ENCODE measurements at places on chromosomes 7 and 10.
A peak's percentile ranks its signal among the peaks of the same experiment; 100 is the strongest.

DNA sequence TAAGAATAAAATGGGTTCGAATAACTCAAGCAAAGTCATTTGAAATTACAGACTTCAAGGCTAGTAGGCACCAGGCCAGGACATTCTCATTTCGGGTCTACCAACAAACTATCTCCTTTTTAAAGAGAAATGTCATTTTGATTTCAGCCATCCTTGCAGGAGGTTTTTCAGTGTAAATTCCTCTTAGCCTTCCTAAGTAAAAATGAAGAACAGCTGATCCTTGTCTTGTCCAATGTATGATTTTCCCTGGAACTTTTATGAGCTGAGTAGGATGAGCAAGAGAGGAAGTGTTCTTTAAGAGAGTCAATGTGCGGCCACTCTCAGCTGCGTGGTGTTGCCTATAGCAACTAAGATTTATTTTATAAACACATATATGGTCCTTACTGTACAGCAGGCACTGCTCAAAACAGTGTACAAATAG, 110.1 kb downstream of the PLCE1 start:
- DNase-seq: no peak

DNA sequence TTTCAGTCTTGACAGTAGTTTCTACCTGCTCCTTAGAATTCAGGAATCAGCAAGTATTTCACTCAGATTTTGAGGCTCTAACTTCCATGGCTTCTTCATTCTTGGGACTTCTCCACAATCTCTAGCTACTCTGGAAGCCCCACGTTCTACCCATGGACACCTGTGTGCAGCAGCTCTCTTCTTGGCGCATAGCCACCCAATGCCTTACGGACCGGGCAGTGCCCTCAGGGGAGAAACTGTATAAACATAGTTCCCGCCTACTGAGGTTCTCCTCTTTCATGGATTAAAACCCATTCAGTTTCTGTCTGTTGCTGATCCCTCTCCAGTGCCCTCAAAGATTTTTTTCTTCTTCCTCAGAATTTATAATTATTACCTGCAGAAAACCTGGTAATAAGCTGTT, 177.1 kb downstream of the SORCS1 start:
- no peak for DNase-seq

DNA sequence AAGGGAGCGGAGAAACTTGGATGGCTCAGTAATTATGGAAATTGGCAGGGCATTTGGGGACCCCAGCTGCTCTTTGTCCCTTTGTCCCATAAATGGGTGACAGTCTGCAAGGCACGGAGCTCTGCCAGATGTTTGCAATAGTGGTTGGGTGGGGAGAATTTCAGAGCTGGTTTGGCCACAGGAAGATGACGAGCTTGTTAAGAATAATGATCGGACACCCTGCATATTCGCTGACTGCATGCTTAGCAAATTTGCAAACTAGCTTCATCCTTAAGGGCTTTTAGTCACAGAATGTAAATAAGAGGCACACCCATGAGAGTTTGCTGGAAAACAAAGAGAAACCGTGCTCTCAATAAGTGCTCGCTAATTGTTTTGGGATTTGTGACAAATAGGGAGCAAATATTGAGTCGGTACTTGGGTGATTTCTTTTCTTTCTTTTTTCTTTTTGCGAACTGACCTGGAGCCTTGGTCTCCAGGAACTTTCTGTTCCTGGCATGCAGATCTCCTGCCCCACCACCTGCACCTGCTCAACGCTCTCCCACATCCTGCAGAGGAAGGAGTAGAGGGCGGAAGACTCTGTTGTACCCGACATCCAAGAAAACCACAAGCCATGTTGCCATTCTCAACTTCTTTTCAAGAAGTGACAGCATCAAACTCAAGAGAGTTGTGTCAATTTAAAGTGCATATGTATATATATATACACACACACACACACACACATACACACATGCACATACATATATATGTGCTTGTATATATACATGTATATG, 238.9 kb downstream of the CAMK1D start:
- DNase-seq: no peak

GRCh38 chr7:129074361-129074871, 19.5 kb upstream of the TNPO3 start:
- DNase-seq: no peak

GRCh38 chr10:87930934-87931835, 67.8 kb downstream of the PTEN start:
- no peak for DNase-seq

- DNase-seq: no peak
These were observed 39.5 kb downstream of the AGK start for GRCh38 chr7:141590666-141591065.

DNA sequence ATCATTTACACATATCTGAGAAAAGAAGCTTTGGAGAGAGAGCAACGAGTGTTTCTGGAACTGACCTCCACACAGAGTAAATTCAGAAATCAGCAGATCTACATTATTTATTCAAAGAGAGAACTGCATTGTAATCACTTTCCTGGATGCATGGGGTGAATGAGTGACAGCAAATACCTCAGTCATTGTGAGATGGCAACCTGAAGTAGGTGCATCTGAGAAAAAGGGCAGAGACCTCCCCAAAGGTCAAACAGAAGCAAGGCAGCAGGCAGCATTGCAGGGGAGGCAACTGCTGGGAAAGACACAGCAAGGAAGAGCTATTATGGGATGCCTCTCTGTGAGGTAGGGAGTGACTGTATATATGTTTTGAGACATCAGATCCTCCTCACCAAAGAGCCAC, 26.5 kb upstream of the SMIM30 start:
- DNase-seq: no peak

GRCh38 chr7:42522227-42522991, 285.4 kb upstream of the GLI3 start:
- DNase-seq: no peak

GRCh38 chr7:84190016-84190705, 4.4 kb downstream of the SEMA3A start:
- no peak for DNase-seq

- no peak for DNase-seq
These were observed 118.0 kb downstream of the BUB3 start for GRCh38 chr10:123272171-123272570.

DNA sequence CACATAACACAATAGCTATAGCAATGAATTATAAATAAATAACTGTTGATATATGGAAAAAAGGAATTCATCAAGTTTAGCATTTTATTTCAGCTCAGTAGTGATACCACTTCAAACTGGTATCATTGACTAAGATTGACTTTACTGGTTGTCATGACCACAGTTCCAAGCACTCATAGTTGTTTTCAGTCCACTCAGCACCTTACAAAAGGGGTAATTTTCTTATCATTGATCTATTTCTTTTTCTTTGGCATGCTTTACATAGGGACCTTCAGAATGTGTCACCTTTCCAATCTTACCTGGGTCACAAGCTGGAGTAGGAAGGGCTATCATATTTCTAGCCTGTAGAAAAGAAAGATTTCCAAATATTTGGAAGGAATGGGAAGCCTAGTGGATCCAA, 275.5 kb upstream of the TMEM229A start:
- DNase-seq: no peak

GRCh38 chr7:132131196-132131595, 445.1 kb downstream of the PLXNA4 start:
- no peak for DNase-seq

GRCh38 chr7:20786049-20786412, 655 bp downstream of the SP8 start:
- DNase-seq: no peak

- DNase-seq: no peak
These were observed 64.5 kb downstream of the PDIA4 start for GRCh38 chr7:148963583-148964482.

- DNase-seq: no peak
These were observed 64.5 kb upstream of the PODXL start for GRCh38 chr7:131620673-131621609.

- DNase-seq: no peak
These were observed 427.8 kb upstream of the NPVF start for GRCh38 chr7:25656071-25656470.

DNA sequence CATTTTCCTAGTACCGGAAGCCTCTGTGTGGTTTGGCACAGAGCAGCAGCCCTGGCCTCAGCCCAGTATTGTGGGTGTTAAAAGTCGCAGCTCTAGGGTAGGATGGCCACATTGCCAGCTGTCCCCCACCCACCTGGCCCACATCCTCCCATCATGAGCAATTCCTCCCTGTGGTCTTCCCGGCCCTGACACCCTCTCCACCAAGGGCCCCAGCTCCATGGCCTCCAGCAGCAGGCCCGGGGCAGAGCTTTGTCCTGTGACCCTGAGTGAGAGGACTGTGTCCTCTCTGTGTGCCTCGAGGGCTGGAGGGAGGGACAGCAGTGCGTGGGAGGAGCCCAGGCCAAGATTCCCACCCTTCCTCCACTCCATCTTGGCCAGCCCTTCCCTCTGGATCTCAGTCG, 93.7 kb downstream of the MYL10 start:
- no peak for DNase-seq

GRCh38 chr7:151925446-151926335, 30.6 kb upstream of the GALNTL5 start:
- no peak for DNase-seq

DNA sequence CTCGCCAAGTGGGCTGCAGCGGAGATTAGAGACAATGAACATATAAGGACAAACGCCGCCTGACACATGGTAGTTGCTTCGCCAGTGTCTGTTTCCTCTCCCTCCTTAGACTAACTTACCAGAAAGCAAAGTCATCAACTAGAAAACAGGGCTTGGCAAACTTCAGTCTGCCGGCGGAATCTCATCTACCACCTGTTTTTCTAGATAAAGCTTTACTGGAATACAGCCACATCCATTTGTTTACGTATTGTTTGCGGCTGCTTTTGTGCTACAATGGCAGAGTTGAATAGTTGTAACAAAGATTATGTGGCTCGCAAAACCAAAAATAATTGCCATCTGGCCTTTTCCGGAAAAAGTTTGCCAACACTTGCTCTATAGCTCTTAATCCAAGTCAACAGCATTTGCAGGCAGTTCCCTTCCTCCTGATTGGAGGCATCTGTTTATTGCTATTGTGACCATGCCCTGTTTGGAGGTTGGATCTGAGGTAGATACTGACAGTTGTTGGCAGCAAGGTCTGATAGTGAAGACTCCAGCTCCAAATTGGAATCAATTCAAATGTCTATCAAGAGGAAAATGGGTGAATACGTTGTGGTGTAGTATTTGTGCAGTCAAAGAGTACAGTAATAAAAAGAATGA, 260.6 kb downstream of the POU6F2 start:
- DNase-seq: no peak

DNA sequence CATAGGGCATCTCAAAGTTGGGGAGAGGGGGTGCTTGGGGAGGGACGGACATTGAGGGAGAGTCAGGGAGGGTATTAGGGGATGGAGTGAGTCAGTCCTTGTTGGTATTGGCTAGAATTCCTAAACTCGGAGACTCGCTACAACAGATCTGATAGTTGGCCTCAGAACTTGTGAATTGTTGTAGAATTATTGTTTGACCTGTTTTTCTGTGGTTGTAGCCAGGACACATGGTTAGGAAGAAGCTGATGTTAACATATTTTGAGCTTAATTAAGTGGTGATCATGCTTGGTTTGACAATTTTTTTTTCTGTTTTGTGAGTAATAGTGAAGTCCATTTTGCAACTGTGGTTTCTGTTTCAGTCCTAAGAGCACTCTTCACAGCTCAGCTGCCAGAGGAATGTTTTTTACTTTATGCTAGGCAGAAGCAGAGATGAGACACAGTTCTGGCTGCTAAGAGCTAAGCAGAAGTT, 1190.3 kb upstream of the C7orf33 start:
- no peak for DNase-seq

GRCh38 chr7:11281953-11282352, 308.3 kb downstream of the PHF14 start:
- no peak for DNase-seq

DNA sequence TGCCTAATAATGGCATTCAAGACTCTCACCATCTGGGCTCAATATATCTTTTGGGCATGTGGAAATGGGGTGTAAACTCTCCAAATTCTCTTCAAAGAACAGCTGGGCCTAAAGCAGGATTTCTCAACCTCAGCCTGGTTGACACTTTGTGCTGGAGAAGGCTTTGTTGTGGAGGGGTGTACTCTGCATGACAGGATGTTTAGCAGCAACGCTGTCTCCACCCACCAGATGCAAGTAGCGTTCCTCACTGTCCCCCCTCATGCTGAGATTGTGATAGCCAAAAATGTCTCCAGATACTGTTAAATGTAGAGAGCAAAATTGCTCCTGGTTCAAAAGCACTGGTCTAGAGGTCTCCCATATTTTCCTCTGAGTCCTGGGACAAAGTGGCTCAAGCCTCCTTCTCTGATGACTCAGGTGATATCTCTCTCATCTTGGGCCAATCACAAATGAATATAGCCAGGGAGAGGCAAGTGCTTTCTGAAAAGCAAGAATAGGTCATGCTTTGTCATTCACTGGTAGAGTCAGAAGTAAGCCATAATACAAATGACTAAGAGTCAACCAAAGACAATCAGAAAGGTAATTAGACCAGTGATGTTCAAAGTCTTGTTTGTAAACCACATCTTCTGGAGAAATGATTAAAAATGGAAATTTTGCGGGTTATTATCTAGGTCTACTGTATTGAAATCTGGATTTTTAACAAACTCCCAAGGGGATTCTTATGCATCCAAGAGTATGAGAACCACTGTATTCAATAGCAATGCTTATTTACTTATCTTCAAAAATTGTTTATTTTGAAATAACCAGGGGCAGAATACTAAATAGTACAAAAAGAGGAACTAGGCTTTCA, 330.8 kb downstream of the PTEN start:
- DNase-seq: no peak

DNA sequence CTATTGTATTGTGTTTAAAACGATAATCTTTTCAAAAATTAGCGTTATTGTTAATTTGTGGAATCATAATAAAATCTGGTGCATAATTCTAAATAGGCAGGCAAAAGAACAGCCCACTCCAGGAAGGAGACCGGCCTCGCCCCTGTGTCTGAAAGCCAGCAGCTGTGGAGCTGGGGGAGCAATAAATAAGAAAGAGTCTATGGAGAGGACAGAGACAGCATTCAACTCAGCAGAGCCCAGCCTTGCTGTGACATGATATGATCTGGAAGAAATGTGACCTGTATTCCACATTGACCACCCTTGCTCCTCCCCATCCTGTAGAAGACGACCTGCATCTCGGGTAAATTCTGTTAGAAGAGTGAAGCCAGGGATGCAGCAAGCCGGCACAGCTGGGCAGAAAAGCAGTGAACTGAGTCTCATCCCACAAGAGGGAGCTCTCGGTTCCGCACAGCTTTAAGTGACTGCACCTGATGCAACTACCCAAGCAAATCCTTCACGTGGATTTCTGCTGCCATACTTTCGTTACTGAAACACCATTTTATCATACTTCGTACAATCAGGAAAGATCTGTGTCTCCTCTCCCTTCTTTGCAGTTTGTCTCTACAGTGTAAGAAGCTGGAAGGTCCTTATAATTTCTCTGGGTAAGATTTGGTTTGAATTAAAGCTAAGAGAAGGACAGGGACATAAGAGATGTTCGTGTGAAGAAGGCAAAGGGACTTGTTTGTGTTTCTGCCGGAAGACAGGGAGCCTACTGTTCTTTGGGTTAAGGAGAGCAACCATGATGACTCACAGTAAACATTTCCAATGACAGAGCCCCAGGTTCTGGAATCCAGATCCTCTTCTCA, 427.1 kb downstream of the GPAM start:
- DNase-seq: peak; percentile 42

- peak; percentile 85 for DNase-seq
These were observed at the start of gene PCLO for GRCh38 chr7:83162402-83163256. Gene PCLO, minus strand, starts transcription at chr7:83162884. Its CDS starts 292 bp downstream, at chr7:83162592.

GRCh38 chr7:54960517-54960916, 58.3 kb upstream of the EGFR start:
- DNase-seq: no peak
